HCT116 (cell line): ENCODE measurements at places on chromosomes 12 and 14. TPM values are rescaled to one million over a fixed set of nuclear protein-coding genes. Genes with fewer than 3 reads are reported as not detected.

DNA sequence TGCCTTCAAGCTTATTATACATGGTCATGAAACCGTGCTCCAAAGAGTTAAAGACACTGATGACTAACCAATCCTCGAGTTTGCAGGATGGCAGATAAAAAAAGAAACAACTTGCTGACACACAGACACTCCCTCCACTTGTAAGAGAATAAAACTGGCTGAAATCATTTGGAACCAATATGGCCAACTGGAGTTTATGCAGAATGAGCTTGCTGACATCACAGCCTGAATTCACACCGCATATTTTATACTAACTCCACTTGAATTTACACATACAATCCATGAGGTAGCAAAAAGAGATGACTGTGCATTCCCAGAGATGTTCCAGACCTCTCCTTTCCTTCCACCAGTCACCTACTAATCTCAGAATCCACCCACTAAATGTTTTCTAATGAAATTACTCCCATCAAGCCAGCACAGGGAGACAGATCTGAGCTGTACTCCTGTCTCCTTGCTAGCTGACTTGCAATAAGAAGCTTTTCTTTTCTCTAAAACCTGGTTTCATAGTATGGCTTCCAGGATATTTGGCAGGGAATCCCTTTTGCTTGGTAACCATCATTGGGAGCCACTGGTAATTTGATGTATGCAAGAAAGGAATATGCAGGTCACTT lies 15.8 kb upstream of the PTPRR start:
- no peak overlapping the region for H3K4me3 ChIP-seq
- H3K4me1 ChIP-seq = no peaks in the 10 kb centered on the region
- no peak overlapping the region for H3K27ac ChIP-seq
- H3K36me3 ChIP-seq = no peaks in the 10 kb centered on the region

- peak overlapping the region; percentile 98 for H3K27ac ChIP-seq
- H3K36me3 ChIP-seq = no peaks in the 10 kb centered on the region
- DNase-seq = no peak
- peak overlapping the region; percentile 61 for H3K4me3 ChIP-seq
- H3K27me3 ChIP-seq = no peaks in the 10 kb centered on the region
Observed at GRCh38 chr14:104969741-104970230, 8.4 kb downstream of the AHNAK2 start.

DNA sequence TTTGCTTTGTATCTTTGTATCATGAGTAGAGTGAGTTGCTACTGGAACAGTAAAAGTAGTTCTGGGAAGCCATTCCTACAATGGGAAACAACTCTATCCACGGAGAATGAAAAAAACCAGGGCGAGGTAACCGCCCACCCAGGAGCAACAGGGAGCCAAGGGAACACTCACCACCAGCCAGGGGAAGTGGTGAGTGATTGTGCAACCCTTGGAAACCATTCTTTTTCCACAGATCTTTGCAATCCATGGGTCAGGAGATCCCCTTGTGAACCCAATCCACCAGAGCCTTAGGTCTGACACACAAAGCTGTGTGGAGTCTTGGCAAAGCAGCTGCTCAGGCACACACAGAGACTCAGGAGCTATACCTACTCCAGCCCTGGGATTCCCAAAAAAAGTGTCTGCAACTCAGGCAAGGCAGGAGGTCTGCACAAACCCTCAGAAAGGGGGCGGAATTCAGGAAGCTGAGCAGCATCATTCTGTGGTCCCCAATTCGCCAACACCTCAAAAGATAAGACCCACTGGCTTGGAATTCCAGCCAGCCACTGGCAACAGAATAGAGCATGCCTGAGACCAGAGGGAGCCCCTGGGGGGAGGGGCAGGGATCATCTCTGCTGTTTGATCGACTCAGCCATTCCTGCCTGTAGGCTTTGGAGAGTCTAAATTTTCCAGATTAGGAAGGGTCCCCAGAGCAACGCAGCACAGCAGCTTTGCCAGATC lies 52.1 kb upstream of the PPFIA2 start:
- no peak overlapping the region for H3K4me3 ChIP-seq
- H3K27me3 ChIP-seq = no peaks in the 10 kb centered on the region
- DNase-seq = no peak
- no peaks in the 10 kb centered on the region for H3K36me3 ChIP-seq
- no peaks in the 10 kb centered on the region for H3K4me1 ChIP-seq
- H3K27ac ChIP-seq = no peak overlapping the region

Gene NANOG
- 0.22 TPM for total RNA-seq

DNA sequence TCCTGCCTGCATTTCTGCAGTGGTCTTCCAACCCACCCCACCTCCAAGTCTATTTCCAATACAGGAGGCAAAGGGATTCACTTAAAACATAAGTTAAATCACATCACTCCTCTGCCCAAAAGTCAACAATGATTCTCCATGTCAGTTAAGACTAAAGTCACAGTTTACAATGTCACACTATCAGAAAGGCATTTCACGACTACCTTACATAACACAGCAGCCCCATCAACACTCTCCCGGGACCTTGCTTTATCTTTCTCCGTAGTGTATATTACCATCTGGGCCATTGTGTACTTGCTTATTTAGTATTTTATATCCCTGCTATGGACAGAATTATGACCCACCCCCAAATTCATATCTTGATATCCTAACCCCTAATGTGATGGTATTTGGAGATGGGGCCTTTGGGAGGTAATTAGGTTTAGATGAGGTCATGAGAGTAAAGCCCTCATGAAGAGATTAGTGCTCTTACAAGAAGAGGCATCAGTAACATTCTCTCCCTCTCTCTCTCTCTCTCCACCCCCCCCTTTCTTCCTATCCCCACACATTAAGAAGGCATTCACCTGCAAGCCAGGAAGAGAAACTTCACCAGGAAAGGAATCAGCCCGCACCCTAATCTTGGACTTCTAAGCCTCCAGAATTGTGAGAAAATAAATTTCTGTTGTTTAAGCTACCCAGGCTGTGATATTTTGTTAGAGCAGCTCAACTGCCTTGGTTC lies 112.7 kb downstream of the GXYLT1 start:
- no peaks in the 10 kb centered on the region for H3K4me1 ChIP-seq
- DNase-seq = no peak
- no peaks in the 10 kb centered on the region for H3K36me3 ChIP-seq

GRCh38 chr14:46074061-46074460 lies 577.5 kb downstream of the RPL10L start:
- H3K36me3 ChIP-seq = no peaks in the 10 kb centered on the region
- DNase-seq = no peak
- no peak overlapping the region for H3K4me3 ChIP-seq

GRCh38 chr12:114668151-114668885 lies 15.7 kb downstream of the TBX3 start:
- peaks cover 13% of the 10 kb centered on the region for H3K4me1 ChIP-seq
- H3K27ac ChIP-seq = no peak overlapping the region
- no peaks in the 10 kb centered on the region for H3K27me3 ChIP-seq
- peaks cover 8% of the 10 kb centered on the region; the same call in 1 of the 2 replicates for H3K36me3 ChIP-seq
- peak; percentile 61 for DNase-seq
- H3K4me3 ChIP-seq = peak overlapping the region; percentile 35

Gene AQP6
- not detected for total RNA-seq

Gene LTBR
- 128 TPM for total RNA-seq

DNA sequence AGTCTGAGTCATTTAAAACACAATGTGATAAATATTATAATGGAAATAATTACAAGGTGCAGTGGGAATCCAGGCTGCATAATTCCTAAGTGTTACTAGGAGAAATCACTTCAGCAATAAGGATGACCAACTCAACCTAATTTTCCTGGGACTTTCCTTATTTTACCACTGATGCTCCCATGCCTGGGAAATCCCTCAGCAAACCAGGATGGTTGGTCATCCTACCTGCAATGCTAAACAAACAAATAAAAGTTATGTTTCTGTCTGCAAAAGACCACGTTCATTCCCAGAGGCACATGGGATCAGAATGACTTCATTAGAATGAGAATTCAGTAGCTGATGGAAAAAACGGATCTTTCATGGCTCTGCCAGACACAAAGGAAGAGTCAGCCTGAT lies 130.8 kb upstream of the RAP1B start:
- H3K27ac ChIP-seq = no peak overlapping the region
- H3K36me3 ChIP-seq = no peaks in the 10 kb centered on the region
- no peaks in the 10 kb centered on the region for H3K4me1 ChIP-seq
- no peak overlapping the region for H3K4me3 ChIP-seq
- no peaks in the 10 kb centered on the region for H3K27me3 ChIP-seq
- no peak for DNase-seq

DNA sequence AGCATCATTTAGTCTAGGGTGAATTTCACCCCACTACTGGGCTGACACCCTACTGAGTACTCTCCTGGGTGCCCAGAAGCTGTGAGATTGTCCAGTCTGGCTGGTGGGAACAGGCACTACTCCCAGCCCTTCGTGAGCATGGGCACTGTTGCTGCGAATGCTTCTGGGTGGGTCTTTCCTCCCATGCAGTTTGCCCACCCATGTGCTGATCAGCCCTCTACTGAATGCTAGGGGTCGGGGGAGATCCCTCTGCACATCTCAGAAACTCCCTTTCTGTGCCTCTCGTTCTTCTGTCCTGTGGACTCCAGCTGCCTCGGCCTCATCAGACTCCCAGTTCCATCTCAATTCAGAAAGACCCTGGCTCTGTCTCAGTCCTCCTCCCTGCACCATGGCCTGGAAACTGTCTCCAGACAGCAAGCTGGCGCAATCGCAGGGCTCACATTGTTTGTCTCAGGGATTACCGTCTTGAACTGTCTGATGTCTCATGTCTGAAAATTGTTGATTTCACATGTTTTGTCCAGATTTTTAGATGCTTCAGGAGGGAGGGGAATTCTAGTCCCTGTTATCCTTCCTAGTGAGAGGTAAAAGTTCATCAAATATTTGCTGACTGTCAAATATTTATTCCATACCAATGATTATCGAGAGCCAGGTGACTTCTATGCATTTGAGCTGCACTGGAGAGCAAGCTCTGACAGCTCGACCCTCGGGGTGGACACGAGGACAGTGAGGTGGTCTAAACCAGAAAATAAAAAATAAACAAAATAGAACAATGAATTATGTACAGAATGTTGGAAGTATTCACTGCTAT lies 316.6 kb upstream of the RTL1 start:
- H3K4me3 ChIP-seq = no peak overlapping the region
- H3K27me3 ChIP-seq = no peaks in the 10 kb centered on the region
- H3K36me3 ChIP-seq = no peaks in the 10 kb centered on the region
- no peaks in the 10 kb centered on the region for H3K4me1 ChIP-seq

DNA sequence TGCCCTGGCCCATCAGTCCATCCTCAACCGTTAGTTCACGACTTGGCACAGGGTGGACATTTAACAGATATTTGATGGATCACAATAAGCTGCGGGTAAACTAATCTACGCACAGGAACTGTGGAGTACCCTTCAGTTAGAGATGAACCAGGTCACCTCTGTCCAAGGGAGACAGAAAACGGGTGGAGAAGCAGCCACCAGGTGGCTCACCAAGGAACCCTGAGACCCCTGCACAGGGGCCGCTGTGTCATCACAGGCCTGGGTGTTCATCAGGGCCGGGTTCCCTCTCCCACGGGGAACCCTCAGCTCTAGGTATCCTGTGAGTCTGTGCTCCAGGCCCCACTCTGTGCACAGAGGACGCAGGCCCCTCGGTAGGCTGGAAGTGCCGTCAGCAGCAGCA lies 122.2 kb downstream of the PIWIL1 start:
- no peaks in the 10 kb centered on the region for H3K4me1 ChIP-seq
- no peaks in the 10 kb centered on the region for H3K27me3 ChIP-seq
- H3K4me3 ChIP-seq = no peak overlapping the region
- H3K36me3 ChIP-seq = no peaks in the 10 kb centered on the region
- no peak overlapping the region for H3K27ac ChIP-seq

Gene TSHR
- not detected for total RNA-seq

DNA sequence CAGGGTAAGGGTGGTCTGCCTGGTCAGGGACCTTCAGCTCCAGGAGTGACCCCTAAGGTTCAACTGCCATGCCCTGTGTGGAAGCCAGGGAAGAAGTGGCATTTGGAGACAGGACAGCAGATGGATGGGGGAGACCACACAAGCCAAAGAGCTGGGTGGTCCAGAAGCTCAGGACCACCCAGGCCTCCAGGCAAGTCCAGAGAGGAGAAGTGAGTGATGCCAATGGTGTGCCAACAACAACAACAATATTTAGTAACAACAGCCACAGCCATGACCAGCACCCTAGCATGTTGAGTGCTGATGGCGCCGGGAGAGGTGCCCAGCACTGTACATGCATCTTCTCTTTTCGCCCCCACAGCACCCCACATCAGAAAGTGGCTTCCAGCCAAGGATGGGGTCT lies 113.7 kb downstream of the ESRRB start:
- H3K36me3 ChIP-seq = no peaks in the 10 kb centered on the region
- no peaks in the 10 kb centered on the region for H3K27me3 ChIP-seq
- no peak overlapping the region for H3K27ac ChIP-seq
- H3K4me3 ChIP-seq = no peak overlapping the region

- H3K36me3 ChIP-seq = no peaks in the 10 kb centered on the region
- no peak for DNase-seq
- no peak overlapping the region for H3K4me3 ChIP-seq
- H3K27me3 ChIP-seq = no peaks in the 10 kb centered on the region
Observed at GRCh38 chr14:28671425-28671824, 95.2 kb upstream of the FOXG1 start.

Gene OR6C68
- total RNA-seq = not detected

Gene RBMS2
- total RNA-seq = 40.8 TPM

Gene SDR39U1
- total RNA-seq = 61.8 TPM

- H3K27ac ChIP-seq = no peak overlapping the region
- H3K27me3 ChIP-seq = peaks cover 25% of the 10 kb centered on the region; the same call in 1 of the 2 replicates
- H3K36me3 ChIP-seq = no peaks in the 10 kb centered on the region
- no peak for DNase-seq
Observed at GRCh38 chr12:5913387-5913786, 31.7 kb downstream of the ANO2 start.

Gene PMCH
- not detected for total RNA-seq

- H3K4me3 ChIP-seq = peak overlapping the region; percentile 71
- peaks cover 23% of the 10 kb centered on the region for H3K4me1 ChIP-seq
- H3K27me3 ChIP-seq = no peaks in the 10 kb centered on the region
- H3K36me3 ChIP-seq = no peaks in the 10 kb centered on the region
- DNase-seq = no peak
- H3K27ac ChIP-seq = peak overlapping the region; percentile 97; the same call in 1 of the 2 replicates
Observed at GRCh38 chr14:23005451-23006187, 4.3 kb downstream of the C14orf93 start.

- no peak overlapping the region for H3K4me3 ChIP-seq
- no peaks in the 10 kb centered on the region for H3K27me3 ChIP-seq
- no peak overlapping the region for H3K27ac ChIP-seq
- no peak for DNase-seq
- peaks cover 4% of the 10 kb centered on the region for H3K4me1 ChIP-seq
Observed at GRCh38 chr12:25500651-25501050, 52.4 kb downstream of the LMNTD1 start.
